ENCODE measurements at places on chromosomes 6 and 20.

DNA sequence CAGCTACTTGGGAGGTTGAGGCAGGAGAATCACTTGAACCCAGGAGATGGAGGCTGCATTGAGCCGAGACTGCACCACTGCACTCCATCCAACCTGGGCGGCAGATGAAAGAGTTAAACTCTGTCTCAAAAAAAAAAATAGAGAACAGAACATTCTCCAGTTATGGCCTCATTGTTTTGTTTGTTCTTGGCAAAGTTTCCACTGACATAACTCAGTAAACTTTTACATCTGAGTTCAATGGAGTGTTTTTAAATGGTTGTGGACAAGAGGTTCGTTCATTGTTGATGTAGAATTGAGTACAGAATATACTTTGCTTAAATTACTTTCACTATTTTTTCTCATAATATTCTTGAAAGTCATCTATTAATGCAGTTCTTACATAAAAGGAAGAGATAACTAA lies 42.2 kb upstream of the IFNGR1 start:
- DNase-seq = no peak

DNA sequence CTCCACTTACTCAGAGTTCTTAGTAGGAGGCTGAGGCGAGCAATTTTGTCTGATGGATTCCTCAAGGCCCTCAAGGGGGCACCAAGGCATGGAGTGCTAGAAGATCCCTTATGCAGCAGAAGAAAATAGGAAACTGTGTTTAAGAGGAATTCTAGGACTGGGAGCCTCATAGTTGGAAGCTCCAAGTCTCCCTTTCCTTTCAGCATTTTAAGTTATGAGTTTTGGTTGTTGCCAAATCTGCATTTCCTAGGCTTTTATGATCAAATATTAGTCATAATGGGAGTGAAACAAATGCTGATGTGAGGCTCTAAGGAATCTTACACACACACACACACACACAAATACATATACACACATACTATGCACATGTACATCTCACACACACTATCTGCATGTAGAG lies 714.0 kb downstream of the UTRN start:
- no peak for DNase-seq

GRCh38 chr6:77666340-77666739 lies 13.5 kb downstream of the MEI4 start:
- DNase-seq = no peak

DNA sequence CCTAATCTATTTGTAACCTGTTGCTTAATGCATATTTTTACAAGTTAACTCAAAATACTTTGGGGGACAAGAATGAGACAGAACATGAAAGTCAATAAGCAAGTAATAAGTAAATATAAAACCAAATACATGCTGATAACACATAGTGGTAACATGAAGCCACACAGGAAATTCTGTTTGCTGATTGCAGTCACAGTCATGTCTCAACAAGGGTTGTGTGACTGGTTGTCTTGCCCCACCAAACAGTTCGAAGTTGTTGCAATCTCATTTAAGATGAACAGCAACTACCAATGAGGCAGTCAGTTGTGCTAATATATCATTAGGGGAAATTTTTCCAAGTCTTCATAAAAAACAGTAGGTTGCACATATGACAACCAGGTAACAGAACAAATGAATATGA lies 14.5 kb downstream of the CD24 start:
- no peak for DNase-seq

- DNase-seq = no peak
Observed at GRCh38 chr6:130365166-130366106, at the start of gene TMEM200A. Gene TMEM200A, plus strand, starts transcription at chr6:130366017. Its CDS starts 74,406 bp downstream, at chr6:130440423.

DNA sequence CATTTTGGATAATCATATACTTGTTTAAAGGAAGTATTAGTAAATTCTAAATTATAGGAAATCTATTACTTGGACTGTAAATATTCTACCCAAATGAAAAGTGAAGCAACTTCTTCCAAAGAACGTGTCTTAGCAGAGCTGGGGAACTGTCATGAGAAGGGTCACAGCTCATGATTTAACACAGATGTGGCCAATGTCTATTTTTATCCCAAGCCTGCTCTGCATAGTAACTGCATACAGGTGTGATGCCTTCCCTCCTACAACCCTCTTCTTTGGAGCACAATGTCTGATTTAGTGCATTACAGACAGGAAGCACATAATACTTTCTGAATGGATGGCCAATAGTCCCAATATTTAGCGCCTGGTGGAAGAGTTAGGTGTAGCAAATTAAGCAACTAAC lies 138.7 kb upstream of the THEMIS start:
- DNase-seq = no peak

DNA sequence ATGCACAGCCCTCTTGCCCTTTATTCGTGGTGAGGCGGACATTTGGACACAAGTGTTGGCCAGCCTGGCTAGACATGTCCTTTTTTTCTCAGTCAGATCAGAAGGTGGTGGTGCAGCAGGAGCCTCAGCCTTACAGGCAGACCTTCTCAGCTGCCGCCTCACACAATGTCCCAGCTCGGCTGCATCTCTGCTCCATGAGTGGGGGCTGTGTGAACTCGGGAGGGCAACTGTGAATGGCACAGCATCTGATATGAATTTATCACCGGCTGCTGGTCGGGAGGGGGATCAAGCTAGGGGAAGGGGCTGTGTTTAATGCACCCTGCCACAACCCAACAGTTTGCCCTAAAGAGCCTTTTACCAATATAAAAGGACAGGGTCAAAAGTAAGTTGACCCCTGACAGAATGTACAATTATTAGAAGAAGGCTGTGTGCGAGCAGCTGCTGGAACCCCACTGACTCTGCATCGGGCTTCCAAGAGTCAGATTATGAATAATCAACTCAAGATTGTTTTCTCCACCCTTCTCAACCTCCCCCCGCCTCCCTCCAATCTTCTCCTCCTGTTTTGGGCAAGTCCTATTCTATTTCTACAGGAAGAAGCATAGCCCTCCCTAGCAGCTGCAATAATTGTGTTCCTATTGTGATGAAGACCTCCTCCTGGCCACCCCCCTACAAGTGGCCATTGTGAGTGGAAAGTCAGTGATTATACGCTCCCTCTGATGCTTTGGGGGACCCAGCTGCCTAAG lies 245.2 kb downstream of the PKHD1 start:
- DNase-seq = no peak

DNA sequence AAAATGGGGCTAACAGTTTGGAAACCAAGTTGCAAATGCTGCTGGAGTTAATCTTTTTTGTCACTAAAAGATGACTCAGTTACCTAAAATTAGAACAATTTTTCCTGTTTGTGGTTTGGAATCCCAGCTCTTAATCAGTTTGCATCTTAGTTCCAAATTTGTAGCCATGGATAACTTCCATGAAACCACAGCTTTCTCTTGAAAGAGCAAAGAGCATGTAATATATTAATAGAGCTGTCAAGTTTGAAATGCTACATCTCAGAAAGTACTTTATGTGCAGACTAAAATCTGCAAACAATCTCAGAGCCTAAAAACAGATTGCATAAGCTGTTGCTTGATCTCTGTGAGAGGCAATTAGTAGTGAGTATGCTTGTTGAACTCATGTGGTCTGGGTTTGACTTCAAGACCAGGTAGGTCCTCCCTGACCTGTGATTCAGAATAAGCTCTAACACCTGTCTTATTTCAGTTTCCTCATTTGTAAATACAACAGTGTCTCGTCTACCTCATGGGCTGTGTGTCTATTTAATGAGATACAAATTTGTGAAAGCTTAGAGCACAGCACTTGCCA lies 23.5 kb downstream of the DHX35 start:
- DNase-seq = no peak

GRCh38 chr6:25147223-25147622 lies 132.0 kb upstream of the CARMIL1 start:
- DNase-seq = no peak

DNA sequence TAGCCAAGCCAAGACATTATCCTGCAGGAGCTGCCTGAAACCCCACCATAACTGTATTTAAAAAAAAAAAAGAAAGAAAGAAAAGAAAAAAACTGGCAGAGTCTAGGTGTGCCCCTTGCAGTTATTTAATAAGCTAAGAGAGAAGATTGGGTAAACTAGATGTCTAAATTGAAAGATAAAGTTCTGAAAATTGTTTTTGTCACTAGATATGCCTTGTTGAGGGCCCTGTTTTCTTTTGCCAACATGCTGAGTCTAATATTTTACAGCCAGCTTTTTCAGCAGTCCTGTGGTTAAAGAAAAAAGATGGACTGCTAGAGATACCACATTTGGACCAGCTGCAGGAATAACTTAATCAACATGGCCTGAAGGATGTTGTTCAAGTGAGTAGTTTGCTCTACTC lies 116.3 kb upstream of the TCF21 start:
- no peak for DNase-seq

- no peak for DNase-seq
Observed at GRCh38 chr6:26501482-26501986, 1.4 kb downstream of the BTN1A1 start.

- DNase-seq = no peak
Observed at GRCh38 chr6:82419132-82419581, 55.5 kb downstream of the TPBG start.

- DNase-seq = no peak
Observed at GRCh38 chr20:4341804-4342485, 326.6 kb upstream of the RNF24 start.

- no peak for DNase-seq
Observed at GRCh38 chr6:8642131-8642530, 206.8 kb upstream of the SLC35B3 start.

DNA sequence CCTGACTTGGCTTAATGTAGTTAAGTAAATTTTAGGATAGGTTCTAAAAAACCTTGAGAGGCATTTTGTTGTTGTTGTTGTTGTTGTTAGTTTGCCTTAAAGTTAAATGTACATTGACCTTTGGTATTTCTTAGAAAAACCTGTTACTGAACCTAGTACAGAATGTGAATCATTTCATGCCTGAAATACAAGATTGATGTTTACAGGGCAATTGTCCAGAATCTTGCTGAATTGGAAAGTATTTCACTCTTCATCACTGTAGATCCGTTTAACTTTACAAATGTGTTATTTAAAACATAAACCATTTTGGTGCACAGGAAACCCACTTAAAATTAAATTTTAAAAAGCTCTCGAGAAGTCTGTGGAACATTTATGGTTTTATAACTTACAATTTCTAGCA lies 75.0 kb downstream of the CEP57L1 start:
- DNase-seq = no peak

DNA sequence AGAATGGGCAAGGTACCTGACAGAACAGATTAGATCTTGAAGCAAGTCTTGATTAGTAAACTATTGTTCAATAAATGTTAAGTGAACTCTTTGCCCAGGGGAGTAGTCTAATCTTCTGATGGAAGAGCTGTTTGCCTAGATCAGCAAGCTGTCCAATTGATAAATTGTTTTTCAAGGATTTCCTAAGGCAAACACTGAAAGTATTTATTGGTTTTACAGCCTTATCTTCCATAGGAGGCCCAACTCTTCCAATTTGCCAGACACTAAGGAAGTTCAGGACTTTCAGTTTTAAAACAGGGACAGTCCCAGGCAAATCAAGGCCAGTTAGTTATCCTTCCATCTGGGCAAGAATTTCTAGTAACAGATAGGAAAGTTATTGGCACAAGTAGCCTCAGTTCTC lies 1.8 kb upstream of the C6orf163 start:
- DNase-seq = no peak

DNA sequence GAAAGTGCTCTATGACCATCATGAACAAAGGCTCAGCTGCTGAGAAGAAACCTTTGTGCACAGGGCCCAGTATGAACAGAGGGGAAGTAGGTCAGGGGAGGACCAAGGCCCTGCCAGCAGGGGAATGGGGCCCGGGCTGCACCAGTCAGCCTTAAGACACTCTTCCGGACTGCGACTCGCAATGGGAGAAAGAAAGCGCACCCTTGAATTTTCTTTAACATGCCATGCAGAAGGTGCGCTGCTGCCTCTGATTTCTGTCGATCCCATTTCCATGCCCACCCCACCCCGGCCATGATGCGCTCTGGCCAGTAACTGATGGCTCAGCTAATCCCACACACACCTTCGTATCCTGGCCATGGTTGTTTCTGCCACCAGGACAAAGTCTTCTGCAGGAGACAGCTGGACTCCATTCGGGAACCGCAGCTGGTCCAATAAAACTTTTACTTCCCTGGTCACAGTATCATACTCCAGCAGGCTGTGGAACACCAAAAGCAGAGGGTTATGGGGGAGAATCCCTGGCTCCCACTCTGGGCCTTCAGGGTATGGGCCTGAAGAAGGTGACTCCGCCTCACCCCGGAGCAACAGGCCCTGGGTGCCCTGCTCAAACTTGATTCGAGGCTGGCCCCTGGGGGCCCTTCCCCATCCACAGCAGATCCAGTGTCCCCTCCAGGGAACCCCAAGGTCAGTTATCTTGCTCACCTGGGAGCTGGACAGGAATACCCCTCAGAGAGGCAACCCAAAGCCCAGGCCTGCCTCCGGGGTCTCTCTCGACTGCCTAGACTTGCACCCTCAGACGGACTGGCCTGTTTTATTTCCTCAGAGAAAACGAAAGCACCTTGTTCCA lies 20.3 kb downstream of the CST7 start:
- DNase-seq = no peak

DNA sequence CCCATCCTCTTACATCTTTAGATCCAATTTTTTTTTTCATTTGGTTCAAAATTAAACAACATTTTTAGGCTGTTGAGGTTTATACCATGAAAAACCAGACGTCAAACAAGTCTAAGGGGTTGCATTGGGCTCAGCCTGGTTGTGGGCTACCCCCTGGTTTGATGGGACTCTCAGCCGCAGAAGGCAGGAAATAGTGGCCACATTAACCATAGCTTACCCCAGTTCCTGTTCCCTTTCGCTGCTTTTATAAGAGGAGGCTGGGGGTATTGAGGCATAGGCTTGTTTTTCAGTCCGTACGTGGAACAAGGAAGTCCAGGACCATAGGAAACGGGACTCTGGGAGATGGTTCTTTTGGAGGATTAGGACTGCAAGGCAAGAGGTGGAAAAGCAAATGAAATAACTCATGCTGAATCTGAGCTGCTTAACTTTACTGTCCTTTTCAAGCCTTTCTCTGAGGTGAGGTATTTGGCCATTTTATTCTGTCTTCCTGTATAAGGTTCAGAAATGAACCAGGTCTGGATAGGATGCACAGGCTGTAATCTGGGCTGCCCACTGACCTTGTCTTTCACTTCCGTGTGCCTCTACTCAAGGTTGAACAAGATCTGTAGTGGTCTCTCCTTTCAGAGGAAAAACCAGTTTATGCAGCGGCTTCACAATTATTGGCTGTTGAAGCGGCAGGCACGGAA lies 7.7 kb downstream of the BRPF3 start:
- no peak for DNase-seq

DNA sequence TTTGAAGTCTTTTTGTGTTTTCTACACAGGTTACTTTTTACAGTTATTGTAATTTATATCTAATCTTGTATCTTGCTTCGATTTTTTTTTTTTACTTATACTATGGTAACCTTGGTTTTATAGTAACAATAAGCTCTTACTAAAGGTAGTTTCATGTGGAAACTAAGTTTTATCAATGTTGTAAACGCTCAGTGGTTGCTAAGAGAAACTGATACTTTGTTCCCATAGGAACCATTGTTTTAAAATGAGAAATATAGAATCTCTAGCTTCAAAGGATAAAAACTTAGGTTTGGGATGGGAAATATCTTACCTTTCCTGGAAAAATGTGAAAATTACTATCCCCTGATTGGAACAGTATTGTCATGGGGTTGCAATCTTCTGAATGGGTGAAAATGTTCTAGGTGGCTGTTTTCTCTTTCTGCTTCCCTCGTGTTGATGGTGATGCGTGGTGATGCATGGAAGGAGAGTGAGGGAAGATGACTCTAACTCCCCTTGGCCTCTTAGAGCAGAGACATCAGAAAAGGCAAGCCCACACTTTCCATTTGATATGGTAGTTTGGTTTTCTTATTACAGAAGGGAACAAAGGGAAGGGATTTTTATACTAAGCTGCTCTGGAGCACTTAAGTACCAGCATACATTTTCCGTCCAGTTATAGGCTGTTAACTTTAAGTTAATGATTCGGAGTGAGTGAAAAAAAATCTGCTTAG lies 23.5 kb upstream of the BACH2 start:
- DNase-seq = no peak
